ENCODE measurements at places on chromosomes 3 and 15.

- H3K36me3 ChIP-seq: peaks cover 5% of the 10 kb centered on the region
- H3K27me3 ChIP-seq: no peaks in the 10 kb centered on the region
- peaks cover 4% of the 10 kb centered on the region for H3K4me1 ChIP-seq
- H3K27ac ChIP-seq: no peak overlapping the region
- no peak overlapping the region for H3K4me3 ChIP-seq
Measured at GRCh38 chr3:183081459-183082183, 17.7 kb downstream of the MCCC1 start.

GRCh38 chr3:119810018-119810435 lies 28.1 kb downstream of the NR1I2 start:
- peaks cover 7% of the 10 kb centered on the region for H3K4me1 ChIP-seq
- DNase-seq: no peak
- H3K27me3 ChIP-seq: no peaks in the 10 kb centered on the region
- no peaks in the 10 kb centered on the region for H3K36me3 ChIP-seq

DNA sequence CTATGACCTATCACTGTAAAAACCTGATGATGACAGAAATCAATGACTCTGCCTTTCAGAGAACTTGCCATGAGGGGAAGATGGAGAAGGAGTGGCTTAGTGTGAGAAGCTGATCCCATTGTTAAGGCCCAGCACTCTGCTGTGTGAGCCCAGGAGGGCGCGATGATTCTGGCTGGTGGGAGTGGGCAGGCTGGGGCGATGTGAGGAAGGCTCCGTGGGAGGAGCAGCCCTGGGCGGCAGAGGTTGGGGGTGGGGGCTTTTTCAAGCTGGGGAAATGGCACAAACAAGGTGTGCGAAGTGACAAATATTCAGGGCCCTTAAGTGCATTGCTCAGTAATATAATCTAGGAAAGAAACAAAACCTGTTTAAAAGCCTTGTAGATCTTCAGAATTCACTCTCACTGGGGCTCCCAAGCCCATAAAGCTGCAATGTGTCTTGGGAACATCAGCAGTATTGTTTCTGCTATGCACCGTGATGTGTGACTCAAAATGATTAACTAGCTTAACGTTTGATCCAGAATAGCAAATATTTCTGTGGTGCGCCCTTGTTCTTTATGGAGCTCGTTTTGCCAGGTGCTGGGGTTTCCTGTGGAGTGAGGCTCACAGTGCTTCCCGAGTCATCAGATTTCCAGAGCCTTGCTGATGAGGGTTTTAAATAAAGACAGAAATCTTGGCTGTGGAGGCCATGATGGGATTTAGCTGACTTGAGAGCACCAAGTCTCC lies 141.0 kb downstream of the CHDH start:
- H3K27me3 ChIP-seq: no peaks in the 10 kb centered on the region
- no peaks in the 10 kb centered on the region for H3K4me1 ChIP-seq
- H3K27ac ChIP-seq: no peak overlapping the region
- no peak overlapping the region for H3K4me3 ChIP-seq
- H3K36me3 ChIP-seq: no peaks in the 10 kb centered on the region
- DNase-seq: no peak

- no peak for DNase-seq
- no peak overlapping the region for H3K27ac ChIP-seq
Measured at GRCh38 chr3:58623478-58623877, 43.1 kb downstream of the FAM3D start.

DNA sequence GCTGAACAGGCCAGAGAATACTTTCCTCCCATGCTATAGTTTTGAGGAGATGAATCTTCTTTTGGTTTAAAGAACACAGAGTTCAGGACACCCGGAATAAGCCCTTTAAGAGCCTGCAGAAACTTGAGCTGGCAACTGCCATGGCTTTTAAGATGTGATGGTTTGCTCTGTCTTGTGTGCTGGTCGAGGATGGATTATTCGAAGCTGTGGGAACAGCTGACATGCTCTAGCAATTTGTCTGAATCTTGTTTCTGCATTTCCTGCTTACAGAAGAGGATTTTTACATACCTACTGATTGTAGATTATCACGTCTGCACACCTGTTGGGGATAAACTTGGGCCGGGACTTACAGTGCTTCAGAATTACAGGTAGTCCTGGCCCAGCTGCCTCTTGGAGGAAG lies 396.9 kb downstream of the LRTM1 start:
- no peak overlapping the region for H3K27ac ChIP-seq
- H3K27me3 ChIP-seq: no peaks in the 10 kb centered on the region
- no peaks in the 10 kb centered on the region for H3K36me3 ChIP-seq
- no peak for DNase-seq
